ENCODE measurements at places on chromosomes 3 and 15.

- DNase-seq = no peak
These were observed 1165.6 kb downstream of the NSUN3 start for GRCh38 chr3:95228416-95228815.

DNA sequence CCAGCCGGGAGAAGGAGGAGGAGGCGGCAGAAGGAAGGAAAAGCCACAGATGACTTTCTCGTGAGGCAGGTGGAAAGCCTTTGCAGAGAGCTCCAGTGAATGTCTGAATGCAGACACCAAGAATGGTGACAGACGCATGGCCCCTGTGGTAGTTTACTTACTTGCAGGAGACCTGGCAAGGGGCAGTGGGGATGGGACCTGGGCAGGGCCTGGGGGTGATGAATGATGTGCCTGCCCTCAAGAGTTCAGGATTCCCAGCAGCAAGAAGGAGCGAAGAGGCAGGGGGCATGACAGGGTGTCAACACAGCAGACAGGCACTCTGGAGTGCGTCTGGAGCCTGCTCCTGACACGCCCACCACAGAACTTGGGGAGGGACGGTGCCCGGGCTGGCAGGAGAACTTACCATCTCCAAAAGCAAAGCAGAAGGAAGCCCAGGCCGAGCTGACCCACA, 260.5 kb upstream of the LYSMD4 start:
- no peak for DNase-seq

GRCh38 chr3:63508305-63508704, 144.2 kb upstream of the SNTN start:
- DNase-seq = no peak

DNA sequence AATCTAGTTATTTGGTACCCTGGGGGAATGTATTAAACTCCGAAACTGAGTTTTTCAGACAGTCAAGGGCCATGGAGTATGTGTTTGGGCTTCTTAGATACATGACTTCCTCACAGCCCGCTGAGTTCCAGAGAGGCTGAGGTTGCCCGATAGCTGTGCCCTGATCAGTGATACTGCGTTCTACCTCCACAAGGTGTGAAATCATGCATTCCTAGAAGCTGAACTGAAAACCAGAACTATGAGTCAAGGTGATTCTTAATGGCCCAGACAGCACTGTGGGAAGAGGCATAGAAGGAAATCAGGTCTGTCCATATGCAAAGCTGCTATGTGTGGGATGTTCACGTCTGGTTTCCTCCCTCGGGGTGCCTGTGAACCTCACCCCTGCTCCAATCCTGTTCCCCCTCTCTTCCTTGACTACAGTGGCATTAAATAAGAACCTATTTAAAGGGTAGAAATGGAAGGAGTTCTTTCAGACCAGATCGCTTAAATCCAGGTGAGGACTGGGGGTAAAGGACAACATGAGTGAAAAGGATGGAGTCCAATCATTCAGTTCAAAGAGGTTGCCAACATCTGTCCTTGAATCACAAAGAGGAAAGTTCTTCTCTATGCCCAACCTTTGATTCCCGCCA, 74.3 kb downstream of the MYO1E start:
- no peak for DNase-seq

DNA sequence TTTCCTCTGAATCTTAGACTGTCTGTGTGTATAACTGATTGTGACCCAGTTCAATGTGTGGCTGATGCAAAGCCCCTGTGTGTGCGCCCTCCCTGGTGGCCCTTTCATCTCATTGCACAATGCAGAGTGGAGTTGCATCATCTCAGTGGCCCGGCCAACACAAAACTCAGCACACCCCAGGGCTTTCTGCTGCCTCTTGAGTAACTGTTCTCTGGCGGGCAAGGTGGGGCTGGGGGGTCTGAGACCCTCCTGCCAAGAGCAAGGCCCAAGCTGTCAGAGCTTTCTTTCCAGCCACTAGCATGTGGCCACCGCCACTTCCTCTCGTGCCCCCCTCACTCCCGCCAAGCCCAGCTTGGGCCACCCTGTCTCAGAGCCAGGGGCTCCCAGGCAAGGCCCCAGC, 80.7 kb upstream of the ALDH1L1 start:
- DNase-seq = no peak

GRCh38 chr3:97949110-97949485, 23.1 kb downstream of the RIOX2 start:
- no peak for DNase-seq

DNA sequence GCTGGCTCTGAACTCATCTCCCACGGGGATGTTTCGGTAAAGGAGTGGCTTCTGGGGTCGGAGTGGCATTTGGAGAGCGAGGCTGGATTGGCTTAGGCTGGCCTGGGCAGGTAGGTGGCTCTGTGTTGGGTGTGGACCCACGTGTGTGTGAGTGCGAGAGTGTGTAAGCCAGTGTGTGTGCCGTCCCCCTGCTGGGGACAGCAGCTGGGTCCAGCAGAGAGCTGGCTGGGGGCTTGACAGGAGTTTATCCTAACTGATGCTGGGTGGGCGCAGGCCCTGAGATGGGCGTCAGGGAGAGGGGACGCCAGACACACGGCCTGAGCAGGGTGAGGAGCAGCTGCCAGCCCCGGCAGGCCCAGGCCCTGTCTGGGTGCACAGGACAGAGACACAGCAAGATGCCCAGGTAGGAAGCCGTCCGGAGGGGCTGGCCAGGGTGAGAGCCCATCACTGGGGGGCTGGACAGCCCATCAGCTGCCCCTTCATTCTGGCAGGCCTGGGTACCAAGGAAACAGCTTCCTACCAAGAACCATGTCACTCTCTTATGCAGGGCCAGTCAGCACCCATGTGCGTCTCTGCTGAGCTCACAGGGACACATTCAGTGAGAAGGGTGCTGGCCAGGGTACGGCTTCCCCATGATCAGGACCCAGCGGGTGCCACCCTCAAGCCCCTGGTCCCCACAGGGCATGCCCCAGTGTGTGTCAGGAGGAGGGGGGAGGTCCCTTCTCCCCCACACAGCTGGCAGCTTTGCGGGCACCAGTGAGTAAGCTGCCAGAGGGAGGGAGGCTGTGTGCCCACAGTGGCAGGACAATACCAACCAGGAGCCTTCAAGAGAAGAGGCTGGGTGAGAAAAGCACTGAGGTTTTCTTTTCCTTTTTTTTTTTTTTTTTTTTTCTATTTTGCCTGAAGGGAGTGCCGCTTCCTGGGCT, 1.1 kb downstream of the PAK6 start:
- no peak for DNase-seq

DNA sequence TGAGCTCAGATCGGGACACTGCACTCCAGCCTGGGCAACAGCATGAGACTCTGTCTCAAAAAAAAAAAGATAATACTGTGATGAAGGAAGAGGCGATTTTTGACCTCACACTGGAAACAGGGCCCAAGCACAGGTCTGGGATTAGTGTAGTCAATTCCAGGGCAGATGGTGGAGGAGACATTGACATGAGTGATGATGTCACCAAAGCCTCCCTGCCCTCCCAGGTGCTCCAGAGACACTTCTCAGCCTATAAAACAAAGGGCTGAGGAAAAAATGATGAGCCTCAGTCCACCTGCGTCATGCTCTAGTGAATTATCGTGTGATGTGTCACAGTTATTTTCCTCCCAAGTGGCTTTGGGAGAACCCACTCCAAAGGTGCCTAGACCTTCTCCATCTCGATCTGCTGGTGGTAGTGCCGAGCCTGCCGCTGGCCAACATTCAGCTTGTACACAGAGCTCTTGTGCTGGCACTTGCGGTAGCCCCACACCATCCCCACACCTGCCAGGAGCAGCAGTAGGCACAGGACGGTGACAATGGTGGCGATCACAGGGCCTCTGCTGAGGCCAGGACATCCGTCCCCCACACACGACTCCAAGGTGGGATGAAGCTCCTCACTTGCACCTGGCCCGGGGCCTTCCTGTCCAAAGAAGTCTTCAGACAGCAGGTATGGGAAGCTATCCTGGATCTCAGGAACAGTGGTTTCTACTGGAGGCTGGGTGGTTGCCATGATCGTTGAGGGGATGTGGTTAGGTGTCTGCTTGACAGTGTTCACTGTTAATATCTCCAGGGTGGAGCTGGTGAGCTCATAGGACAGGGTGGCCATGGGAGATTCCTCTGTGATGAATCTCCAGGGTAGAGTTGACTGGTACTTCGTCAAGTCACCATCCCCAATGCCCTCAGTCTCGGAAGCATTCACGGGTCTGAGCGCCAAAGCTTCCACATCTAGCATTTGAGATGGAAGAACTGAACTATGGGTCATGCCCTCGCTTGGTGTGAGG, 38.8 kb downstream of the CRTAP start:
- DNase-seq = no peak

GRCh38 chr3:62065985-62066693, 307.2 kb downstream of the FEZF2 start:
- DNase-seq = no peak

- no peak for DNase-seq
These were observed 116.7 kb downstream of the XXYLT1 start for GRCh38 chr3:195154111-195154791.

GRCh38 chr3:71885006-71885405, 100.1 kb upstream of the PROK2 start:
- DNase-seq = no peak

DNA sequence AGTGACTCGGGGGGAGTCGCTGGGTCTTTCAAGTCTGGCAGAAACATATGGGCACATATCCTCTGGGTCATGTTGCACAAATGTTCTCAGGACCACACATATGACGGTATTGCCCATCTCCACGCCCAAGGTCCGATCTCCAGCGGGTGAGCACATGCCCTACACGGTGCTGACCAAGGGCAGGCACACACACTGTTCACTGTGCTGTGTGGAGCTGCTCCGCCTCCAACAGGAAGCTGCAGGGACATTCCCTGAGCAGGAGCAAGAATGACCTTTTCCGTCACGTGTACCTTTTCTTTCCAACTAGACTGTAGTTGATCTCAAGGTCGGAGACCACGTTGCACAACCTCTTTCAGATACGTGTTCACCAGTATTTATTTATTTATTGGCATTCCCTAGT, 41.7 kb upstream of the B3GNT5 start:
- DNase-seq = no peak

DNA sequence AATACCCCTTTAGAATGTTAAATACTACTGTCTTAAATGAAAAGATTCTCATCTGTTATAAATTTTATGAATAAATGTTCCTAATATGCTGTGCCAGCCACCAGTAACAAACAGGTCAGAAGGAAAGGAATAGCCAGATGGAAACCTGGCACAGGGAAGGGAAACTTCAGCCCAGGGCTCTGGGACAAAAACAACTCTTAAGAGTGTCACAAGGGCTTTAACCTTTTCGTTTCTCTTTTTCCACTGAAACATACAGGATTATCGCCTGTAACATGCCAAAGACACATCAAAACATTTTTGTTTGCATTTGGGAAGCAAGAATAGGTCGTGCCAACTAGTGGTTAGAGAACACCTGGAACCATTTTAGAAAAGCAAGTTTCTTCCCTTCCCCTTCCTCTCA, 109.0 kb upstream of the NEDD4 start:
- no peak for DNase-seq

DNA sequence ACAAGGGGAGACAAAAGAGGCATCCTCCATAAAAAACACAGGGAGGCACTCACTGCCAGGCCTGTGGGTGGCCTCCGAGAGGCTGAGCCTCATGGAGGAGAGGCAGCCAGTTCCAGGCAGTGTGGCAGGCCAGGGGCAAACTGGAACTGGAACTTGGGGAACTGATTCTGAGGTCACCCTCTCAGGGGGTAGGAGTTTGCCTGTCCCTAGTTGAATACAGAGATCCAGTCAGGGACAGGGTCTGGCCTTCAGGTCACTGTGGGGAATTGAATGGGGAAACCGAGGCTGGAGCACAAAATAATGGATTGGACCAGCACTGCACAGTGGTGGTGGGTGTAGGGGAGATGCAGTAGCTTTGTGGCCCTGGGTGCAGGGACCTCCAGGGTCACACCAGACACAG, 58.7 kb downstream of the TPRA1 start:
- no peak for DNase-seq

DNA sequence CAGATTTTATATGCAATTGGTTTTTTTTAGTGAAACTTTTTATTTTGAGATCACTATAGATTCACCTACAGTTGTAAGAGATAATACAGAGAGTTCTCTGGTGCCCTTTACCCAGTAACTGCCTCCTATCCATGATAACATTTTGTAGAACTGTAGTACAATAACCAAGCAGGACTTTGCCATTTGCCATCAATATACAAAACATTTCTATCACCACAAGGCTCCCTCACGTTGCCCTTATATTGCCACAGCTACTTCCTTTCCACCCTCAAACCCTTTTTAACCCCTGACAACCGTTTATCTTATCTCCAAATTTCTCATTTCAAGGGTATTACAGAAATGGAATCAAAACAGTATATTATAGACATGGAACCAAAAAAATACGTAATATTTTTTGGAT, 130.7 kb upstream of the GOLGA6L4 start:
- no peak for DNase-seq

DNA sequence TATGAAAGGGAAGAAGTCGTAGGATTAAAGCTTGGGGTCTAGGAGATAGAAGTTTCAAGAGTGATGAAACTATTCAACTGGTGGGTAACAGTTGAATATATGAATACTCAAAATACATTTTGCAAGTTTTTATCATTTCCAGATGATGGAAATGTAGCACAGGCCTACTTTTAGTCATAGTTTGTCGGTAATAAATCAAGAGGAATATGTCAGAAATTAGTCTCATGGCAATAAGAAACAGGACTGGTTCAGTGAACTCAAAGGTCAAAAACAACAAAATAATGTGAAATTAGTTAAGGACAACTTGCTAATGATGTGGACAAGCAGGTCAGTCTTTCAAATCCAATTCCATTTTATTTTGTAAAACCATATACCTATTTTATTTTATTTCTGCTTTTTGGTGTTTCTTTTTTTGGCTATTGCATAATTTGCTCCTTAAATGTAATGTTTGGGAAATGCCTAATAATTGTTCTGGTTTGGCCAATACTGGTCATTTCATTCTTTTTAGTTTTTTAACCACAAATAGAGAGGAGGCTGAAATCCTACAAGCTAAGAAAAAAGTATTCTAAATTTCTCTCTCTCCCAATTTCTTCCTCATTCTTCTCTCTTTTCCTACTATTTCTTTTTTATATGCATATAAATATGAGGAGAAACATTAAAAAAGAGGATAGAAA, 195.2 kb upstream of the ARHGEF26 start:
- DNase-seq = no peak

GRCh38 chr3:68999158-68999557, 14.3 kb downstream of the EOGT start:
- no peak for DNase-seq

DNA sequence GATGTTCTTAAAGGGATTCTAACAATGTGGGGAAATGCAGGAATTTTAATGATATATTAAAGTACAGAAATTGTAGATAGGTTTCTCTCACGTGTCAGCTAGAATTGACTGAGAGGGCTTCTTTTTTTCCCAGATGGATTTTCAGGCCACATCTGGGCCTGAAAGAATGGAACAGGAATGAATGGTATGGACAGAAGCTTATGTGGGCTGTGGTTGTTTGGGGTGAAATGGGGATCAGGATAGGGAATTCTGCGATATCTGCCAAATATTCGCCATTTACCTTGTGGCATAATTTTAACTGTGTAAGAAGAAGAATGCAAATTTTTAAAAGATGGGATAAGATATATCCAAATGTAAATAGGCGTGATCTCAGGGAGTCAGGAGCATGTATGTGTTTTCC, 45.4 kb upstream of the FAM98B start:
- no peak for DNase-seq

All from activated T-helper 2 cell treated with anti-CD3 and anti-CD28 coated beads, Interferon-gamma antibody, Interleukin-2, Interleukin-4, amounts not matched to agents 10 μg/mL and 5 μg/mL and 100 μg/mL, durations not matched to agents 14 hours and 24 hours and 36 hours (primary cell).